Activated CD8-positive, alpha-beta memory T cell treated with anti-CD3 and anti-CD28 coated beads, Interleukin-2, amount 10 ng/mL, durations not matched to agents 7 days and 5 days (primary cell): ENCODE measurements at places on chromosomes 13 and 19.

- no peak for DNase-seq
These were observed 955.1 kb downstream of the DIAPH3 start for GRCh38 chr13:59208405-59209195.

DNA sequence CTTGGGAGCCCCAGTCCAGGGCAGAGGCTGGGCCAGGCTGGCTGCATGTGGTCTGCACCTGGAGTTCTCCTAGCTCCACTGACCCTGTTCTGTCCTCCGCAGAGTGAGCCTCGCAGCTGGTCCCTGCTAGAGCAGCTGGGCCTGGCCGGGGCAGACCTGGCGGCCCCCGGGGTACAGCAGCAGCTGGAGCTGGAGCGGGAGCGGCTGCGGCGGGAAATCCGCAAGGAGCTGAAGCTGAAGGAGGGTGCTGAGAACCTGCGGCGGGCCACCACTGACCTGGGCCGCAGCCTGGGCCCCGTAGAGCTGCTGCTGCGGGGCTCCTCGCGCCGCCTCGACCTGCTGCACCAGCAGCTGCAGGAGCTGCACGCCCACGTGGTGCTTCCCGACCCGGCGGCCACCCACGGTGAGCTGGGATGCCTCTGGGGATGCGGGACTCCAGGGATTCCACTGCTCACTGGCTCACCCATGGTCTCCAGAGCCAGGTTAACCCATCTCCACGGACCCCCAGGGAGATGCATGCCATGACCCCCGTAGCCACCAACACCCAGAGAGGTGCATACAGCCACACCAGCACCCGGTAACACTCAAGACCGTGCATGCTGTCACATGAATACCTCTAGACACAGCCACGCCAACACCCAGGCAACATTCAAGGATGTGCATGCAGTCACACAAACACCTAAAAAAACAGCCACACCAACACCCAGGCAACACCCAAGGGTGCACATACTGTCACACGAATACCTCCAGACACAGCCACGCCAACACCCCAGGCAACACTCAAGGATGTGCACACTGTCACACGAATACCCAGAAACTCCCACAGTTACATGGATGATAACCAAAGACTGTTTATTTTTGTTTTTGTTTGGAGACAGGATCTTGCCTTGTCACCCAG, 8.2 kb downstream of the PKN1 start:
- no peak for DNase-seq

- no peak for DNase-seq
These were observed 79.1 kb downstream of the ABCC4 start for GRCh38 chr13:95221971-95222732.

DNA sequence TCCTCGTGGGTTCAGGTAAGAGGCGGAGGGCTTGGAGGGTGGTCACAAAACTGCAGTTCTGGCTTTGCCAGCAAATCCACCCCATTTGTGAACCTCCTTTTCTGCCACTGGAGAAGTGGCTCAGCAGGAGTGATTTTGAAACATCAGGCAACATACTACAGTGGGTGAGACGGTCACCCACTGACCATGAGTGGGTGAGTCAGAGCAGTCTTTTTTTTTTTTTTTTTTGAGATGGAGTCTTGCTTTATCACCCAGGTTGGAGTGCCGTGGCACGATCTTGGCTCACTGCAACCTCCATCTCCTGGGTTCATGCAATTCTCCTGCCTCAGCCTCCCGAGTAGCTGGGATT, 3.0 kb downstream of the TOMM40 start:
- DNase-seq = no peak

GRCh38 chr13:37139356-37139755, 33.9 kb upstream of the CSNK1A1L start:
- no peak for DNase-seq

DNA sequence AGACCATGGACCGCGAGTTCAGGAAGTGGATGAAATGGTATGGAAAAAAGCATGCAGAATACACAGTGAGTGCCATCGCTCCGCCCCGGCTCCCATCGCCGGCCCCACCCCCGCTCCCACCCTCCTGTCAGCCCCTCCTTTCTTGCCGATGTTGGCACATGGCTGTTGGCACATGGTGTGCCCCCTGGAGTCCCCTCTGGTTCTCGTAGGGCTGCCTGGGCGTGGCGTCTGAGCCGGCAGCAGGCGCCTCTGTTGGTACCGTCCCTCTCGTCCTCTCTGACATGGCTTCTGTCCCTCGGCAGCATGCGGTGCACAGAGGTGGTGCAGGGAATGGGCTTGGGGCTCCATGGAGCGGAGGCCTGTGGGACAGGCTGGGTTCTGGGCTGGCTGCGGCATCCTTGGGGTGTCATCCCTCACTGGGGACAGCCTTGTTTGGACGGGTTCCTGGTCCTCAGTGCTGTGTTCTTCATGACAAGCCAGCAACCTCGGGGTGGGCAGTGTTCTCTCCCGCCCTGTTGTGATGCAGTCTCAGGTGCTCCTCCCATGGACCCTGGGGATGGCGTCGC, 30.9 kb downstream of the DOT1L start:
- no peak for DNase-seq

DNA sequence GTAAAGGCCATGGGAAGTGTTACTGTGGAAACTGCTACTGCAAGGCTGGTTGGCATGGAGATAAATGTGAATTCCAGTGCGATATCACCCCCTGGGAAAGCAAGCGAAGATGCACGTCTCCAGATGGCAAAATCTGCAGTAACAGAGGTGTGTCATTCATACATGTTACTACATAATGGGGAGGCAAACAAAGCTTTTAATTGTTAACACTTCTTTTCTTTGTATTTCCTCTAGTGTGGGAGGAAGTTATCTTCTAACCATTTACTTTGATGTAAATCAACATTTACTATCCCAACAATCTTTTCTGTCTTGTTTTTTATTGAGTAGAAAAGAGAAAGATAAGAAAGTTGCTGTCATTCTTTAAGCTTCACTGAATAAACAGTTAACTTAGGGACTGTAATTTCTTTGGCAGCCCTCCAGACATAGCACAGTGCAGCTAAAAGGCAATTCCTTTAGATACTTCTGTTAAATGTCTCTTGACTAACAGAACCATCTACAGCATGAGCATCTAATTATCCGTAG, 126.9 kb downstream of the ITGBL1 start:
- DNase-seq = no peak

DNA sequence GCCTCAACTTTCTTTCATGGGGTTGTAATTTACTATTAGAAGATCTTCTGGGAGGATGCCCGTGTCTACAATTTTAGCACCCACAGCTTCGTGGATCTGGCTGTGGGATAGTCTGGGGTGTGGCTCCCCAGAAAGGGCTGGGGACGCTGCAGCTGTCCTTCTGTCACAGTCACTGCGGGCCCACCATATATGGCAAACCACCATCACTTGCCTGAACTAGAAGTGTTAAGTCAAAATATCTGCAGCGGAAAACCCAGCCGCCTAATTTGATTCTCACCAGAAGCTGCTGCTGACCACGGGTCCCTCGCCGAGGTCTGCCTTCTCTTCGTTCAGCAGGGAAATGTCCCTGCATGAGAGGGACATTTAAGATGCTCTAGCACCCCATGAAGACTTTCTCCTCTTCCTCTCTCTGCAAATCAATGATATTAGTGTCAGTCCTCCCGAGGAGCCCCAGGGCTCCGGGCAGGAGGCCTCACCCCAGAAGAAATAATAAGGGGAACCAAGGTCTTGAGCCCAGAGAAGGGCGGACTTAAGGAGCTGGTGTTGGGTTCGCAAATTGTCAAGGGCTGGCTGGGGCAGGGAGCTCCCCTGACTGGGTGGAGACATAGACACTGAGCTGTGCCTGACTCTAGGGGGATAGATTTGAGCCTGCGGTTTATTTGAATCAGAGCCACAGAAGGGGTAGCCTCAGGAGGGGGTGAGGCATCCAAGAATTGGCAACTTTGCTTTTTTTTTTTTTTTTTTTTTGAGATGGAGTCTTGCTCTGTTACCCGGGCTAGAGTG, 3.0 kb upstream of the MATK start:
- peak; percentile 77 for DNase-seq
